ENCODE measurements at places on chromosomes 5 and 9.

GRCh38 chr5:118789366-118789765 lies 199.0 kb downstream of the DTWD2 start:
- DNase-seq: no peak

GRCh38 chr9:131038256-131039128 lies 29.5 kb downstream of the LAMC3 start:
- no peak for DNase-seq

DNA sequence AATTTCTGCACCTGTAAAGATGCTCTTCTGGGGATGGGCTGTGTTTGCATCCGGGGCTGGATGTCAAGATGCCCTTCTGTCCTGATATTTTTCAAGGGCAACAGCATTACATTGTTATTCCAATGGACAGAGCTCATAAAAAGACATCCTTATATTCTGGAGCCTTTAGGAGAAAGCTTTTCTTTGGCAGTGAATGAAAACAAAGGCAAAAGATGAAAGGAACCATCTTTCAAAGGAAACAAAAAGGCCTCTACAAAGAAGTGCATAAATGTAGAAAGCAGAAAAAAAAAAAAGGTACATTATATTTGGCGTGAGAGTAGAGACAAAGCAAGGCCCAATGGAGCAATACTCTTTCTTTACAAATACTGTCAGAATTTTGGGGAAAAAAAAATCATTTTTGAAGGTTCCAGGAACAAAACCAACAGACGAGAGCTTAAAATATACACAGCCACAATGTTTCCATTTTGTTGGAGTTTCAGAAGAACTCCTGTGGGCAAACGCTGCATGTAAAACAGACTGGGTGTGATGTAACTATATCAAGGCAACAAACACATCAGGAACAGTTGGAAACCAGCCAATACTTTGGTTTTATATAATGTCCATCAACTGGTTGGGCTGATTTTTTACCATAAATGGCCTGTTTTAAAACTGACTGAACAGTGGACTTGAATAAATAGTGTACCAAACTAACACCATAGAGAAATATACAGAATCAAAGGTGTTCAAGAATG lies 885.6 kb upstream of the DMAC1 start:
- no peak for DNase-seq

DNA sequence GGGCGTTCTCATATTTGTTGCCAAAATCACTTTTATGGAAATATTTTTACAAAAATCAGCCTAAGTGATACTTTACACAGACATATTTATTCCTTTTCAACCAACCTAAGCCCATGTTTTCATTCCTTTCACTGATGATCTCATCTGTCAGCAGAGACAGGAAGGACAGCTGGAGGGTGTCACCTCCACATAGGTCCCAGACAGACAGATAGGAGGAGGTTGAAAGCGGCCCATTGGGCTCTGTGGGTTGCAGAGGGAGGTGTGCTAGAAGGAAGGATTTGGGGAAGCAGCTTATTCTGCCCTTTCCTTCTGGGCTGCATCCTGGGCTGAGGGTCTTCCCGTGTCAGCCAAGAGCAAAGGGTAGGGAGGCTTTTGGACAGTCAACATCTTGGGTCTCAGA lies 26.0 kb upstream of the SEMA4D start:
- DNase-seq: no peak

GRCh38 chr5:132044207-132044606 lies 16.2 kb upstream of the IL3 start:
- DNase-seq: peak; percentile 33

DNA sequence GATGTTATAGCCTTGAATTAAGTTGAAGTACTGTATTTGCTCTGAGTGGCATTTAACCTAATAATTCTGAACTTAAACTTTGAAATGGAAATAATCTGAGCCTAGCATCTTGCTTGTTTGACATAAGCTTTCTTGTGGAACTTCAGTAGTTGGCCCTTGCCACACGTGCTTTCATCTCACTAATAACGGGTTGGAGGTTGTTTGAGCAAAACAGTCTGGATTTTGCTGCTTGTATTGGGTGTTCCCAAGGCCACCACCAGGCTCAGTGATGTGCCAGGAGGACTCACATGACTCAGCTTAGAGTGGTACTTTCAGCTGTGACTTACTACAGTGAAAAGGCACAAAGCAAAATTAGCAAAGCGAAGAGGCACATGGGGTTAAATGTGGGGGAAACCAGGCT lies 35.7 kb downstream of the SECISBP2 start:
- DNase-seq: no peak

DNA sequence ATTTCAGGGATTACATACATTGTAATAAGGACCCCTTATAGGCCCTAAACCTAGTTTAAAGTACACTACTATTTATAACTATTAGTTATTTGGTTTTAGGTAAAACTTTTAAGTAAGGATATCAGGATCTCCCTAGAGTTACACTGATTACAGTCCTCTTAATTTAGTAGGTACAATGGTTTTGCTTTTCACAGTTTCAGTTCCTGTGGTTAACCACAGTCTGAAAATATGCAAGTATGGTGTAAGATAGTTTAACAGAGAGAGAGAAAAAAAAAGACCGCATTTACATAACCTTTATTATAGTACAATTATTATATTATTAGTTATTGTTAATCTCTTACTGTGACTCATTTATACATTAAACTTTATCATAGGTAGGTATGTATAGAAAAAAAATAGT lies 725.3 kb upstream of the PTPRD start:
- no peak for DNase-seq

- DNase-seq: no peak
Observed at GRCh38 chr5:81854915-81855314, 104.0 kb upstream of the SSBP2 start.

DNA sequence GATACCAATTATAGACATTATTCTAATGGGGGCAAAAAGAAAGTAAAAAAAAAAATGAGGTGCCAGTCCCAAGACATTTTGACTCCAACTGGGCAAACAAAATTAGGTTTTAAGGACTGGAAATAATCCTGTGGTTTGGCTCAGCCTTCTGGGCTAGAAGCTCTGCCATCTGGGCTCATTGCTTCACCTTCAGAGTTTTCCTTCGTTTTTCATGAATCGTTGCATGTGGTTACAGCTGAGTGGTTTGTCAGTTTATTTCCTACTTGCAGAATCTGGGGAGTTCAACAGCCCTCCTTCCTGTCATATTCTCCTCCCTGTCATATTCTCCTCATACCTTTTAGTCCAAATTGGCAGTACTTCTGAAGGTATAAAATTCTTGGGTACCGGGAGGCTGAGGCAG lies 12.0 kb downstream of the UGT3A2 start:
- no peak for DNase-seq

GRCh38 chr9:128142596-128142995 lies 6.7 kb upstream of the LCN2 start:
- no peak for DNase-seq

DNA sequence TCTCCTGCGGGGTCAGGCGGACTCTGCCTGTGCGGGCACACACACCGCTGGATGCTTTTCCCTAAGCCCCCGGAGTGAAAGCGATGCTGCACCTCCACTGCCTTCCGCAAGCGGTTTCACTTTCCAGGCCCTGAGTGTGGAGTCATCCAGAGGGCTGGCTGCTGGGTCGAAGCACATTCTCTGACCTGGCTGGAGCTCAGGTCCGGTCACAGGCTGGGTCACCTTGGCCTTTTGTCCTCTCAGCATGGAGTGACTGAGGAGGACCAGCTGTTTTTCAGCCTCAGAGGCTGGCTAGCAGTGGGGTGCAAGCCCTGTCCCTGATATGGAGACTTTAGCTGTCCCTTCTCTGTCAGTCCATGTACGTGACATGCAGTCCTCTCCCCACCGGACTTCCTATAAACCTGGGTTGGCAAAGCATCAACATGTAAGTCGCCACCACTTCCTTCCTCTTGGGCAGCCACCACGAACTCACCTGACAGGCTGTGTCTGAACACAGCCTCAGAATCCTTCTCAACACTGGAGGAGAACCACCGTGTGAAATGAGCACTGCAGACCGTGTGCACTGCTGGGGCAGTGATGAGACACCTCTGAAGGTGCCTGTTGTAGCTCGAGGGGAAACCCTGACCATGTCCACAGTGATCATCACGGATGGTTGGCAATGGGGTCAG lies 51.3 kb downstream of the GADD45G start:
- no peak for DNase-seq

GRCh38 chr9:87547671-87548081 lies 50.0 kb downstream of the DAPK1 start:
- peak; percentile 96 for DNase-seq

DNA sequence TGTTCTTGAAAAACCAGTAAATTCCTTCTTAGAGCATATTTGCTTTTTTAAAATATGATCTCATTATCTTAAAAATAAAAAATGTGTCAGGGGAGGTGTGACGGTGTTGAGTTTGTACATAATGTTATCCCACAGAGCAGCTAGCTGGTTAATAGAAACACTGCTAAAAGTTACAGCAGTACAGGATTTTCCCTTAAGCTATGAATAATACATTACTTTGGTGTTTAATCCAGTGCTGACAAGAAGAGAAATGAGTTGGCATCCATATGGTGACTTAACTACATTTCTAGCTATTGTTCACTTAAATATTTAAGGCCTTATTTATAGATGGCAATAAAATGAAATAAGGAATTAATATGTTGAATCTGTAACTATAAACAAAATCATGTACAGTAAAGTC lies 883.1 kb downstream of the CDH18 start:
- DNase-seq: no peak

DNA sequence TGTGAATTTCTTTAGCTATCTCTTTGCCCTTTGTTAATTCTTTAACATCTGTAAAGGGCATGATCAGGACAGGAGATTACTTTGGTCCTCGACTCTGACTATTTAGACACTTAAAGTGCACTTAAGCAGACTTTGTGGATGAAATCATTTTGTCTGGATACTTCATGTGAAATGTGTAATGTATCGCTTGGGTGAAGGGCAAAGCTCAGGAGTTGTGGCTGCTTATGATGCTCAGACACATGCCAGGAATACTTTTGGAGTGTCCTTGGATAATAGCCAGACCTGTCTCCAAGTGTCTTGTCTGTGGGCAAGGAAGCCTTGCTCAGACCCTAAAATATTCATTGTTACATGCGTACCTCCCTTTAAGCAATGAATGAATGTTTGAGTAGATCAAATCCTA lies 87.8 kb downstream of the RAI14 start:
- DNase-seq: peak; percentile 82

GRCh38 chr9:121748727-121749423 lies 97.4 kb downstream of the DAB2IP start:
- no peak for DNase-seq

GRCh38 chr5:141223112-141223783 lies at the start of gene PCDHB14:
Gene PCDHB14 (plus strand): TSS chr5:141223343. CDS start chr5:141223506, 163 bp downstream.
- DNase-seq: peak; percentile 3

DNA sequence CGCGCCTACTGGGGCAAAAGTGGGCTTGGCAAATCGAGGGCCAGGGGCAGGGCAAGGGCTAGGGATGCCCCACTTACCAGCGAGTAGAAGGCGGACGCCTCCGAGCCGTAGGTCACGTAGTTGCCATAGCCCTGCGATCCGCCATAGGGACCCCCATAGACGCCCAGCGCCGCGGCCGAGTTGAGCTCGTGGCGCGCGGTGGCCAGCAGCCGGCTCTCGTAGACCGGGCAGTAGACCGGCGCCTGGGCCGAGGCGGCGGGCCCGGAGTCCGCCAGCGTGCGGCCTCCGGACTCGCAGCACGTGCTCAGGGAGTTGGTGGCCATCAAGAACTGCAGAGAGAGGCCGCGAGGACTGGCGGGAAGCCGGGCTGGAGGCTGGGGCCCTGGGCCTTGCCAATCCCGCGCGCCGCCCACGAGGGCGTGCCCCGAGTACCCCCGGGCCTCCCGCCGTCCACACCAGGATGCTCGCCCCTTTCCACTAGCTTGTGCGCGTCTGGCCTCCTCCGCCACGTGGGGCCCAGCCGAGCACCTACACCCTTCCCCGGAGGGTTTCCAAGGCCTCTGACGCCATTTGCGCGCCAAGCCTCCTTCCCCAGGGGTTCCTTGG lies 891 bp downstream of the IRX4 start:
- no peak for DNase-seq

DNA sequence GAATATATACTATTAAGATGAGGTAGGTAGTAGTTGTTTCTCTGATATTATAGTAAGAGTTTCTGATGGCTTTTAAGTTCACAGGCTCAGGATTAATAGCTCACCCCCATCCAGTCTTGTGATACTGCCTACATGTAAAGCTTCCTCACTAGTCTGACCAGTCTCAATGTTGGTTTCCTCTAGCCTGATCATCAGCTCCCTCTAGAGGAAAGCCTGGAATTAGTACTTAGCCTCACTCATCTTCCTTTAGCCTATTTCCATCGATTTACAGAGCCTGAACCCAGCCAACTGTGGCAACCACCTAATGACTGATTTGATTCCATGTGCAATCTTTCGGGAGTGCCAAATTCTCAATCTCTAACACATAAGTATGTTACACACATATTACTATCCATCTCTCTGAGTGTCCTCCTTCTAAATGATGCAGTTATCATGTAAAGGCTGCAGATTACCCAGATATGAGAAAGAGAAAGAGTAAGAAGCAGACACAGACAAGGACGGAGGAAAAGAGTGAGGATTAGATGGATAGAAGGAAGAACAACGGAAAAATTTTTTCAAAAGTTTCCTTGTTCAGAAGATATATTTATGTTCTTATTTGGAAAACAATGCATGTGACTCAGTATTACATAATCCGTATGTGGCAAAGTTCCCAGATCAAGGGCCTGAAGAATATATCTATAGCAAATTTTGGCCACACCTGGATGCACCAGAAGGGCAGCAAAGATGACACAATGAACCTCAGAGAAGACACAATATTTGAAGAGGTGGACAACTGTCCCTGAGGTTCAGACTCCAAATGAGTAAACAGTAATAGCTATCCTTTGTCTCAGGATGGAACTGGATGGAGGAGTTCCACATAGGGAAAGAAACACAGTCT lies 333.7 kb downstream of the ELAVL2 start:
- no peak for DNase-seq

- DNase-seq: no peak
Observed at GRCh38 chr9:137632230-137633161, 13.7 kb downstream of the EHMT1 start.

GRCh38 chr5:32004404-32004803 lies 169.7 kb downstream of the GOLPH3 start:
- DNase-seq: no peak

DNA sequence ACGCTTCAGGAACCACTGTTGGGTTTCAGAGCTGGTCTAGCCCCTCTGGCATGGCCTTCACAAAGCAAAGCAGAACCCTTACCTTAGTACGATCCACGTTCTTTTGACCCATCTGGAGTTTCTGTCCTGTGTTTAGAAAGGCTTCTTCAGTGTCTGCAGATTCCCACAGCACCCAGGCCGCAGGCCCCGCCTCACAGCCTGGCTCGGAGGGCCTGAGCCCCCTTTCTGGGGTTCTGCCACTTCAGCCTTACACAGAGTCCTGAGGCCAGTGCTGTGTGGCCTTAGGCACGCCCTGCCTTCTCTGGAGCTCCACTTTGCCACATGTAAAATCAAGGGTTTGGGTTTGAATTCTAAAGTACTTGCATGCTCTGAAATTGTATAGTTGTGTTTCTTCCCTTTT lies 31.6 kb upstream of the PRDM12 start:
- DNase-seq: no peak

GRCh38 chr5:61115968-61116367 lies 46.3 kb downstream of the SMIM15 start:
- no peak for DNase-seq

DNA sequence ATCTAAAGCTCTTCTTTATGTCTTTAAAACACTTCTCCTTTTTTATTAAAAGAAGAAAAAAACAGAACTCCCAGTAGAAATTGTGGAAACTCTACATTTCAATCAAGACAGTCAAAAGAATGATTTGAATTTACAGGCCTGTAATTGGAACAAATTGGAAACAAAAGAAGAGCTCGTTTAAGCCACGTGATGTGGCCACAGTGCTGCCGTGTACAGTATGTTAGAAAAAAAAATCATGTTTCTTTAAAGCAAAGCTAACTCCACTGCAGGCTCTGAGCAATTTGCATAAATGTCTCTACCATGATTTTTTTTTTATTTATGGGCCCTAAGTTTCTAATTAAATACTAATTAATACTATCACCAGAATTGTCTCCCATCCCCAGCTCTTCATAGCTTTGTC lies 325.6 kb downstream of the ZSWIM6 start:
- DNase-seq: no peak

All from trophoblast cell (in vitro differentiated cells and primary cell).